Bronchial smooth muscle cell (primary cell): ENCODE measurements at places on chromosomes 7 and 10. TPM values are rescaled to one million over a fixed set of nuclear protein-coding genes. Genes with fewer than 3 reads are reported as not detected.

HOGA1 gene
- 0.34 and 1.4 TPM in 2 replicates for total RNA-seq

PDGFA gene
- 2.8 and 5.0 TPM in 2 replicates for total RNA-seq

PLEKHA1 gene
- total RNA-seq = 8.8 and 9.0 TPM in 2 replicates

TSPAN13 gene
- 1.8 and 4.1 TPM in 2 replicates for total RNA-seq

RELN gene
- total RNA-seq = 0.63 and 9.4 TPM in 2 replicates

BRAT1 gene
- total RNA-seq = 16.8 and 17.7 TPM in 2 replicates

CALML3 gene
- total RNA-seq = not detected in 2 replicates

CPN1 gene
- total RNA-seq = not detected in 2 replicates
